ENCODE measurements at places on chromosomes 6 and 20.

GRCh38 chr20:8803065-8803464 is 265.8 kb upstream of the PLCB4 start:
- no peak for DNase-seq

DNA sequence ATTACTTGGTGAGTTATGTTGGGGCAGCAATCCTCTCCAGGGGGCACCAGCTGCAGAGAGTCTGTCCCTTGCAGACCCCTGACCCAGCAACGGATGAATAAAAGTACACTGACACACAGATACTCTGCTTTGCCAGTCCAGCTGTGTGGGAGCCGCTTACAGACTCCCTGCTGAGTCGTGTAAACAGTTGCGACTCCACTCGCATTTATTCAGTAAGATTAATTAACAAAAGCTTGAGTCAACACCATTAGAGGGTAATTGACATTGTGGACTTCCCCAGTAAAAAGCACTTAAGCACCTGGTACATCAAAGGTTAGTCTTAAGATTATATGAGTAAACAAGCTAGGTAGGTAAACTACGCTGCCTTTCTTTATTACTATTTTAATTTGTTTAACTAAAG is 92.0 kb upstream of the TMEM181 start:
- no peak for DNase-seq

- no peak for DNase-seq
Observed at GRCh38 chr6:47118611-47119010, 76.5 kb upstream of the ADGRF1 start.

DNA sequence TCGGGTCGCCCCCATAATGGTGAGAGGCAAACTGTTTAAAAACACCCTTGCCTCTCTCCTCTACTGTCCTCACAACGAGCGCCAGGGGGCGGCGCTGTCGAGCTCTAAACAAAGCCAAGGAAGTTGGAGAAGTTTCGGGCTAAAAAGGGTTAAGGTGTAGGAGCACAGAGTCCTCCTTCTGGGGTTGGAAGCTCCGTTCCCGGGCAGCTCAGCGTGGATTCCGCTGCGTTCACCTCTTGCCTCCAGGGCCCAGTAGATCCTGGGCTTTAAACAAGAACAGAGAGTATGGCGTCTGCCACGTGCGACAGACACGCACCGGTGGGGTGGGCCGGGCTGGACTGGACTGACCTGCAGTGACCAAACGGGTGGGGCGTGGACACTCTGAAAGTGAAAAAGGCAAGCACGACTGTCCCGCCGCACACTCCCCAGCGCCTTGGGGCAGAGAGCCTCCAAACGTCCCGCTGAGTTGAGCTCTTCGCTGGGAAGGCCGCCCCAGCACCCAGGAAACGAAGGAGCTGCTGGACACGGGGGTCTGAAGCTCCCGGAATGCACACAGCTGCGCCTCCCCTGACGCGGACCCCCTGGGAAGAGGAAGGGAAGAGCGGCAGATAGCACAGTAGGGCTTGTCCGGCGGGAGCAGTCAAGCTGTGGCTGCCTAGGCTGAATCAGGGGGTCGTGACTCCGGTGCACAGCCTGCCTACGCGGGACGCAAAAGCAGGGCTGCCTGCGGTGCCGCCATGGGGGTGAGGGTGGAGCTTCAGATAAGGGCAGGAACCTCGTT is 1.6 kb upstream of the THBD start:
- peak; percentile 67 for DNase-seq

DNA sequence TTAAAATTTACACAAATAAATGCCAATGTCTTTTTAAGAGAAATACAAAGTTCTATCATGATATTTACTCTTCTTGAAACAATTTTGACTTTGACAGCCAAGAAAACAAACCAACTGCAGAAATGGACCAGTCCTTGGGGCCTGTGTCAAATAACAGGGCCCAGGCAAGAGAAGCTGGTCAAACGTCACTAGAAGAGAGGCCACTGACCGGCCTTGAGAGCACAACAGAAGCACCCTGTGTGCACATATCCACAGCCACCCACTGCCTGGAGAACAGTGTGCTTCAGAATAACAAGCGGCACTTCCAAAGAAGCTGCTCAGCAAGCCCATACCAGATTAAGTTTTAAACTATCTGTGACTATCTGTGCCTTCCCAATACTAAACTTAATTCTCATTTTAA is 14.8 kb downstream of the APMAP start:
- no peak for DNase-seq

GRCh38 chr6:152356016-152356415 is 281.1 kb downstream of the SYNE1 start:
- no peak for DNase-seq

DNA sequence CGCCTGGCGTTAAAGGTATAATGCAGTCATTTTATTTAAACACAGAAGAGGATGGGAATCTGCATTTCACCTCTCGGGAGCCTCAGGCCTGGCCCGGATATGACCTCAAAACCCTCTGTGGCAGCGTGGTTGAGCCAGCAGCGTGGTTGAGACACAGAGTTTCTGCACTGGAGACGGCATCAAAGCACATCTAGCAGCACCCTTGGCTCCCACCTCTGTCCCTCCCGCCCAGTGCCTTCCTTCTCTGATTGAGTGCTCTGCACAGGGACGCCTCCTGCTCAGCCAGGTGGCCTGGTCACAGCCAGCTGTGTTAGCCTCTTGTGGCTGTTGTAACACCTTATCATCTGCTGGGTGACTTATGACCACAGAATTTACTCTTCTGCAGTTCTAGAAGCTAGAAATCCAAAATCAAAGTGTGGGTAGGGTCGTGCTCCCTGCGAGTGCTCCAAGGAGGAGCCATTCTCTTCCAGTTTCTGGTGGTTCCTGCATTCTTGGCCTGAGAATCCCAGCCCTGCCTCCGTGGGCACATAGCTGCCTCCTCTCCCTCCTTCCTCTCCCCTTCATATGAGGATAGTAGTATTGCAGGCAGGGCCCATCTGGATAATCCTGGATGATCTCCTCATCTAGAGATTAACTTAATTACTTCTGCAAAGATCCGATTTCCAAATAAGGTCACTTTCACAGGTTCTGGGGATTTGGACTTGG is 156.7 kb downstream of the SYCP2 start:
- DNase-seq = no peak

DNA sequence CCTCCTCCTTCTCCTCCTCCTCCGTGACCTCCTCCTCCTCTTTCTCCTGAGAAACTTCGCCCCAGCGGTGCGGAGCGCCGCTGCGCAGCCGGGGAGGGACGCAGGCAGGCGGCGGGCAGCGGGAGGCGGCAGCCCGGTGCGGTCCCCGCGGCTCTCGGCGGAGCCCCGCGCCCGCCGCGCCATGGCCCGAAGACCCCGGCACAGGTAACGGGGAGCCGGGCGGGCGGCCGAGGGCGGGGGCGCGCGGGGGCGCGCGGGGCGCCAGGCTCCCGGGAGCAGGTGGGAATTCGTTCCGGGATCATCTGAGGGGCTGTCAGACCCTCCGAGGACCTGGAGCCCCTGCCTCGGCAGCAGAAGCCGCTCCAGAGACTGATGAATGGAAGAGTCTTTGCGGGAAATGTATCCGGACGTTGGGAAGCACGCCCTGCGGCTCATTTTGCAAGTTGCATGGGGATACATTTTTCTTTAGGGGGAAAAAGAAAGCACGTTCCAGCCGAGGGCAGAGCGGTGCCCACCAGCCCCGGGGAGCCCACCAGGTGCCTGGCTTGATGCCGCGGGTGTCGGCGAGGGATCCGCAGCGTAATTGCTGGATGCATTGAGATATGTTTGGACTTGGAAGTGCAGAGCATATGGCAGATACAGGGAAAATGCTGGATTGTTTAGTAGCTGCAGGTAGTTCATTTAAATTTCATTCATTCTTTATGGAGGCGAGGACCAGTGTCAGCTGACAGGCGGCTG is 394 bp downstream of the MYB start:
- peak; percentile 44 for DNase-seq

DNA sequence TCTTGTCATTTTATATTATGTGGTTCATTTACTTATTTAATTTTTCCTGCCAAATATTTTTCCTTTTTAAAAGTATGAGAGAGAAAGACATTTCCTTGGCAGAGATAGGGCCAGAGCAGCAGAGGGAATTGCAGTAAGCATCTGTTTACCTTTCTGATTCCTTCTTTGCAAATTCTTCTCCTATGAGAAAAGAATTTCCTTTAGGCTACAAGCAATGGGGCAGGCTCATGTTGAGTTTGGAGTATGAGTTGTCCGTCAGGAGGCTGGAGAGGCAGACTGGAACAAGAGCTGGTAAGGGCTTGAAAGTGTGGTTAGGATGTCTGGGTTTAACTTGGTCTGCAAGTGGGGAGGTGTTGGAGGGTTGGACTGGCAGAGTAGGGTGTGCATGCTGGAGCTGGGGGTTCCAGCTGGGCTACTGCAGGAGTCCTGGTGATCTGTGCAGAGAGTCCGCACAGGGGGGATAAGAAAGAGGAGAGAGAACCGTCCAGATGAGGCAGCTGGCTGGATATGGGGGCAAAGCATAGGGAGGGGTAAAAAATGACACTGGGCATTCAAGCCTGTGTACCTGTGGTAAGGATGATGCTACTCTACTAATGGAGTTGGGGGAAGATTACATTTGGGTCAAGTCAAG is 19.7 kb downstream of the TIAM2 start:
- DNase-seq = no peak

DNA sequence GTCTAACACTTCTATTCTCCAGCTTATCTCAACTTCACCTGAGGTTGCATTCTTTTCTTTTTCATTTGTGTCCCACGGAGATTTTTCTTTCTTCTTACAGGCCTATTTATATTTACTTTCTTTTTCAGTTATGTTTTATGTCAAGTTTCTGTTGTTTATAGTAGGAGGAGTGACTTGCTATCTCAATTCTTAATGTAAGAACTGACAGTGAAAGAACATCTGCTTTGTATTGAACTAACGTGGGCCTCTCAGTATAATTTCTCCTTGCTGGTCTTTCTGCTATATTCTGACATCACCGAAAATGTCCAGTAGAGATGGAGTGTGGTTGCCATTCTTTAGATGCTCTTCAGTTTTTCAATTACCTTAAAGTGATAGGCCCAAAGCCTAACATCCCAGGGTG is 521.7 kb downstream of the EPM2A start:
- DNase-seq = no peak

- peak; percentile 10 for DNase-seq
Observed at GRCh38 chr20:57772349-57772964, 62.6 kb upstream of the PMEPA1 start.

- DNase-seq = no peak
Observed at GRCh38 chr20:61664556-61665320, 400.9 kb downstream of the TAF4 start.

DNA sequence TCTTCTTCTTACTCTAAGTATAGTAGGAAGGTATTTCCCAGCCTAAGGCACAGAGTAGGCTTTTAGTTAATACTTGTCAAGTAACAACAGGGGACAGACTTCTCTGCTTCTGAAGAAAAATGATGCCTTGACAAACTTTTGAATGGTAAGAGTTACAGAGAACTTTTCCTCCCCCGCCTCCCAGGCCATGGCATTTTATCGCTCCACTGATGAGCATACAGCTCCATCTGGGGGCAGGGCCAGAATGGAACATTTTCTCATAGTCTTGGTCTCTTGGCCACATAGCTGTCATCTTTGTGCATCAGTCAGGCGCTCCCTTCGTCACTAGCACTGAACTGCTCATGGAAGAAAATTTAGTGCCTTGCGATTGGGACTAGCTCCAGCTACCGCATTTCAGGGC is 1066.8 kb upstream of the CITED2 start:
- DNase-seq = no peak

DNA sequence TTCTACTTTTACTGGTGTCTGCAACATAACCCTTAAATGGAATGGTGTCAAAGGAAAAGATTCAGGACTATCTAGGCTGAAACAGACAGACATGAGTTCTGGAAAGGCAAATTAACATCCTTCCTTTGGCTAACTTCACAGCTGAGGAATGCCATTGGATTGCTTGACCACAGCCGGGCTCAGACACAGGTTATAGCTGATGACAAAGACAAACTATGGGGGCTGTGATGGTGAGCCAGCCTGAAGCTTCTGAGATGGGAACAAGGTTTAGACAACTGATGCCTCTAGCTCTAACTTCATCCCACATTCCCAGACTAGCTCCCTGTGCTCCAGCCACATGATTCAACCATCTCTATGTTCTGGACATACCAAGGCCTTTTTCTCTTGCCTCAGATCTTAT is 15.3 kb downstream of the POLR1C start:
- DNase-seq = no peak

DNA sequence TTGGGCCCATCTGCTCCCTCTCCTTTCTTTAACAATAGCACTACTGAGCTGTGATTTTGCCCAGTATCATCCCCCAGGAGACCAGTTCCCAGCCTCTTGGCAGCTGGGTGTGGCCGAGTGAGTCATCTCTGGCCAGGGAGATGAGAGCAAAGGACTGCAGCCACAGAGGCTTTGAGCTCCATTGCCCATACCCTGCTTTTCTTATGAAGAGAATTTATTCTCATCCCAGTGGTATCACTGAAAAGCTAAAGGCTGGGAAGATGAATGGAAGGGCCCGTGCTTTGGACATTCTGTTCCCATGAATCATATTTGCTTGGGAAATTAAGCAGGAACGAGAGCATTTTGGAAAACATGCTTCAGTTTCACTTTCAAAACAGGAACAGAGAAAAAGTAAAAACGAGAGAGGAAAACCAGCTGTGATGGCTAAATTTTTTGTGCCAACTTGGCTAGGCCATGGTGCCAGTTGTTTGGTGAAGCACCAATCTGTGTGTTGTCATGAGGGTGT is 14.9 kb downstream of the CST3 start:
- no peak for DNase-seq

GRCh38 chr6:150152891-150153876 is 10.3 kb downstream of the PPP1R14C start:
- no peak for DNase-seq

DNA sequence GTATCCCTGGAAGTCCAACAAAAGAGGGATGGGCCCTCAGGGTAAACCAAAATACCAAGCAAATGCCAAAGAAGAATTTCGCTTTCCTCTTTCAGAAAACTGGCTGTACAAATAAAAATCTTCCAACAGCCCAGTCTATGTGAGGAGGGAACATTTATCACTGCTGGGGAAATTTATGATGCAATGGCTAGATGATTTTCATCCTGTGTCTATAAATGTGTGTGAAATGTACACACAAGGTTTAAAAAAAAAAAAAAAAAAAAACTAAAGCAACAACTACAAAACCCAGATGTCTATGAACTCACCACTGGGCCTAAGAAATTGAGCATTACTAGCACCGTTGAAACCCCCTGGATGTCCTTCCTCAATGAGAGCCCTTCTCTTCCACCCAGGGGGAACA is 68.7 kb upstream of the SLC4A11 start:
- no peak for DNase-seq

- DNase-seq = peak; percentile 12
Observed at GRCh38 chr6:63307581-63308246, 12.1 kb downstream of the LGSN start.

DNA sequence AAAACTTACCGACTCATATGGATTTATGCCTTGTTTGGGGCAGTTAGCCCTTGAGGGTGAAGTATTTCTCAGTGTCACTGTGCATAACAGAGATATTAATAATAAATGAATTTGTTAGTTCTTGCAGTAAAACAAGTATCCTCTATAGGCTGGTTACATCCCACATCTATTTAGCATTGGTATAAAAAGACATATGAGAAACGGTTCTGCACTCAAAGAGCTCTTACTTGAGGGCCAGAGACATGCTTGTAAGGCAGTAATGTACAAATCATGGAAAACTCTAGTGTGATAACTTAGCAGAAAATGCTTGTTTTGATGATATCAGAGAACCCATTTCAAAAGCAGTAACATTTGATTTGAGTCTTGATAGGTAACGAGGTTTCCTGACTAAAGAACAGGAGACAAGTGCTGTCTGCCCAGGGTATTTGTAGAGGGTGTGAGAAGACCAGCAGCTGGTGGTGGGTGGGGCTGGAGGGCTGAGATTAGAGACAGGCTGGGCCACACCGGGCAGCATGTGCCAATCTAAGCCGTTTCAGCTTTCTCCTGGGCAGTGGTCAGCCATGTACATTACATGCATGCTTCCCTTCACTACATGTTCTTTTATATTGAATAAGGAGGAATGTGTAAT is 46.3 kb downstream of the TULP4 start:
- DNase-seq = no peak

- DNase-seq = no peak
Observed at GRCh38 chr6:14082771-14083170, 34.8 kb upstream of the CD83 start.

All from activated CD4-positive, alpha-beta T cell treated with anti-CD3 and anti-CD28 coated beads, Interleukin-2, amount 50 U/mL, for 16 hours (primary cell).